ENCODE measurements at places on chromosomes 16 and 17.
A peak's percentile ranks its signal among the peaks of the same experiment; 100 is the strongest.

DNA sequence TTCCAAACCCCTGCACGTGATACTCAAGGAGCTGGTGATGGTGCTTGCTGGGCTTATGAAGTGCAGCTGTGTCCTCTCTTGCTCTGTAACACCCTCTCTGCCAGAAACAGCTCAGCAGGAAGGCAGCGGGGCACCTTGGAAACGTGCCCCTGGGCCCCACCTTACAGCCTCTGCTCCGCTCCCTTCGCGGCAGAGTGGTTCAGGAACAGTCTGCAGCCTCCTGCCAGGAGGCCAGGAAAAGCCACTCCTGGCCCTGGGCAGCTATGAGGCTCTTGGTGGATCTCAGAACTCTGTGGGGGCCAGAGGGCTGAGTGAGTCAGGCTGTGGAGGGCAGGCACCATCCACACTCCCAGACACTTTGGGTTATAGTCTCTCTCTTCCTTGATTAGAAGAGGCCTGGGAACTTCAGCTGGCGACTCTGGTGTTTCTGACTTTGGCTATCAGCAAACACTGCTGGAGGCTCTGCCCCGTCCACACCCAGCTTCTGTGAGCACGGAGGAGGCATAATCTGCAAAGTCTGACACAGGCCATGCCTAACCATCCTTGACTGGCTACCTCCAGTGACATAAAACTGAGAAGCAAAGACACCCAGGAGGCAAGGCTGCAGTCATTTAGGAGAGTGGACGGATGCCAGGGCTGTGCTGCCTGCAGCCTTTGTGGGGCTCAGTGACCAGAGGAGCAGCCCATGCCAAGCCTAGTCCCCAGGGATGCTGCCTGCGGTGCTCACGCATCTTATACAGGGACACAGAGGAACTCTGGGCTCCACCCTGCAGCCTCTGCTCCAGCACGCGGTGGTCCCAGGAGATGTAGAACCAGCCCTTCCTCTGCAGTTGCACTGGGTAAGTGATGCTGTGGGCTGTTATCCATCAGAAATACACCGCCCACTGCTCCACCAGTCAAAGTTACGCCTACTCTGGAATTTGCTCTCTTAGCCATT is 65.3 kb downstream of the METRNL start:
- no peak for DNase-seq

DNA sequence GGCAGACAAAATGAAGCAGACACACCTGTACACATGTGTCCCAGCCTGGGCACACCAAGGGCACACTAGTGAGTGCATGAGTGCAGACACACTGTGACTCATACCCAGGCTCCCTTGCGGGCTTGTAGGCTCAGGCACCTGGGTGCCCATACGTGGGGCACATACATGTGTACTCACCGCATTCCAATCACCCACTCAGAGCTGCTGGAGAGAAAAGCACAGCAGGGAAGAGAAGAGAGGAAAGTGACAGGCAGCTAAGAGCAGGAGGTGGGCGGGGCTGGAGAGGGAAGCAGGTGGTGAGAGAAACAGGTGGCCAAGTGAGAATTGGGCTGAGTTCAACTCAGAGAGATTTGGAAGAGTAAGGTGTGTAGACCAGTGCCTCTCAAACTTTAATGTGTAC is 54.0 kb downstream of the TMEM132E start:
- DNase-seq = no peak

DNA sequence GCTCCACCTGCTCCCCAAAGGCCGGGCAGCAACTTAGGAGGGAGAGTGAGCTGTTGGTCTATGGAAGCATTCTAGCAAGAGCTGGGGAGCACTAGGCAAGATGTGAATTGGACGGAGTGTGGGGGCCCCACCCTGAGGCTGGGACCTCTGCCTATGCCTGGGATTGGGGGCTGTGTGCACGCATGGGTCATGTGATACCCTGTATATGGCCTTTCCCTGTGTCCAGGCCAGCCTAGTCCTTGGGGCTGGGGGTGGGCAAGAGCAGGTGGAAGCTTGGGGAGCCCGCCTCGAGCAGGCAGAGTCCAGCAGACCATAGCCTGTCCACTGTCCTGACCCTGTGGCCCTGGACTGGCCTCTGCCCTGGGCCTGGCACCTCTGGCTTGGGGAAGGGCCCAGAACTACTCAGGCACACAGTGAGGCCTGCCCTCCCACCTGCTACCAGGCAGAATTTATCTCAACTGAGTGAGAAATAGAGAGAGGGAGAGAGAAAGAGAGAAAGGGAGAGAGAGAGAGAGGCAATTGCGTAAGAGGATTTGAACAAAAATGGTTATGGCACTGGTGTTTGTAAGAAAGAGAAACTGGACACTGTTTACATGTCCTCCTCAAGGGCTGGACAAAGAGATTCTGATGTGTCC is 19.1 kb downstream of the PDP2 start:
- no peak for DNase-seq

DNA sequence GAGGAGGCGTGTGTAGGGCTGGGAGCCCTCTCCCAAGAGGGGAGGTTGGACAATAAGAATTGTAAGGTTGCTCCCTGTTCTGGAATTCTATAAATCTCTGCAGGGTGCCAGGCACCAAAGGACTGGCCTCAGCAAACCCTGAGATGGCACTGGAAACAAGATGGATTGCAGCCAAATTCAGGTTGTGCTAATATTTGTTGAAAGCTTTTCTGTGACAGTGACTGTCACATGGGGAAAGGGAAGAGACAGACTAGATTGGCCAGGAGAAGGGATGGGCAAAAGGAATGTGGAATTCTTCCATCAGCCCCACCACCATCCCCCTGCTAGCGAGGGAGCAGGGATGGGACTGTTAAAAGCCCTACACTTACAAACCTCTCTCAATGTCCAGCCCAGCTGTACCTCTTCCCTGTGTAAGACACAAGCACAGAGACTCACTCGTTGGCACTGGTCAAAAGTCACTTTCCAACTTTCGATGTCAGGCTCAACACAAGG is 62.4 kb downstream of the SOX9 start:
- DNase-seq = no peak

DNA sequence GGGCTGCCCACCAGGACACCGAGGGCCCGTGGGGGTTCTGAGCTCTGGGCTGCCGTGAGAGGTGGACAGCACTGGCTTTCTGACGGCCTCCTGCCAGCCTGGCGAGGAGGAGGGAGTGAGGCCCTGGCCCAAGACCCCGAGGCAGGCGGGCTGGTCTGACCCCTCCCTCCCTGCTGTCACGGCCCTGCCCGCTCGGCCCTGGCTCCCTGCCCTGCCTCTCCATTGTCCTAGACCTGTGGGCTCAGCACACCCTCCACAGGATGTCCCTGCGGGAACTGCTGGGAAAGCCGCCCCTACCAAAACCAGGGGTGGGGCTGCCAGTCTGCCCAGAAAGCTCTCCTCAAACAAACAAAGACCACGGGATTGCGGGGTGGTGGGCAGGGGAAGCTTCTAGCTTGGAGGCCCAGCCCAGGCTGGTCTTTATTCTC is 20.7 kb downstream of the SPNS2 start:
- no peak for DNase-seq

DNA sequence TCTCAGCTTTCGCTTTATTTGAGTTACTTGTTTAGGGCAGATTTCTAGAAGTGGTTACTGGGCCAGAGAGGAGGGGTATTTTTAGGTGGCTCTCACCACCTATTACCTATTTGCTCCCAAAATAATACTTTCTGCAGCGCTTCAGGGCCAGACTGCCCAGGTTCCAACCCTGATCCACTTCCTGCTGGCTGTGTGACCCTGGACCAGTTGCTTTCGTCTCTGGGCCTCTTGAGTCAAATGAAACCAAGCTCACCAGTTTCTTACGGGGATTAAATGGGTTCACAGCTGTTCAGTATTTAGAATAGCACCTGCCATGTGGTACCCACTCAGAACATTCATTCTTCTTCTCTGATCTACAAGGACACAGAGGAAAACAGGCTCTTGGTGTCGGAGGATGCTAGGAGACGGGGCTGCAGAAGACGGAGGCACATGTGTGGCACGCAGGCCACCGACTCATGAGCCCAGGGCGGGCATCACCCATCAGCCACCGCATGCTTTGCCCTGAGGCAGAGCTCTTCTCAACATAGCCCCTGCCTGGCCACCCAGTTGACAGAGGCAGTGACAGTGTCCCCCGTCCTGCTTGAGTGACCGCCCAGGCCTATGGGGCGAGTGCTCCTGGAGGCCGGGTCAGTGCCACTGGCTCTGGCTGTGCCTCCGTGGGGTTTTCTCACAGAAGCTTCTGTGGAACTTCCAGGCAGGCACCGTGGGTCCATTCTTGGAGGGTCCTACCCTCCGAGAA is 149.0 kb upstream of the PLCG2 start:
- no peak for DNase-seq

GRCh38 chr16:60206516-60206915 is 1472.4 kb upstream of the GOT2 start:
- no peak for DNase-seq

DNA sequence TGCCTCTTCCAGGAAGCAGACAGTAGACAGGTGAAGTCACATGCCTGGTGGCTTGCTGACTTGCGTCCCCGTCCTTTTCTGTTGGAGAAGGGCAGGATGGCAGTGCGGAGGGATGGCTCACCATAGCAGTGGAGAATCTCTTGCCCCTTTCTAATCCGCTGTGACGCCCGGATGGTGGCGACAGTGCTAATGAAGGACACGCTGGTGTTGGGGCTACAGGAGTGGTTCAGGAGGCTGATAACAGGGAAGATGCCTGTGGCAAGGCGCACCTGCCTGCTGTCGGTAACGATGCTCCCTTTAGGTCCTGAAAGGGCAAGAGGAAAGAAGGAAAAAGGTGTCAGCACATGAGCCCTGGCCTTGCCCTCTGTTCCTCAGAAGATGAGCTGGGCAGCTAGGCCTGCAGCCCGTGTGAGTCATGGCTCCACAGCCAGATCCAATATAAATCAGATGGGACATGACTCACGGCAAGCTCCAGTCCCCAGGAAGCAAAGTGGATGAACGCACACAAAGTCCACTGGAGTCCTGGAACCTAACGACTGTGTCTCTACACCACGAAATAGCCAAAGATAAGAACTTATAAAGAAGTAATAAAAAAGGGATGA is 25.5 kb downstream of the SERPINF1 start:
- no peak for DNase-seq

DNA sequence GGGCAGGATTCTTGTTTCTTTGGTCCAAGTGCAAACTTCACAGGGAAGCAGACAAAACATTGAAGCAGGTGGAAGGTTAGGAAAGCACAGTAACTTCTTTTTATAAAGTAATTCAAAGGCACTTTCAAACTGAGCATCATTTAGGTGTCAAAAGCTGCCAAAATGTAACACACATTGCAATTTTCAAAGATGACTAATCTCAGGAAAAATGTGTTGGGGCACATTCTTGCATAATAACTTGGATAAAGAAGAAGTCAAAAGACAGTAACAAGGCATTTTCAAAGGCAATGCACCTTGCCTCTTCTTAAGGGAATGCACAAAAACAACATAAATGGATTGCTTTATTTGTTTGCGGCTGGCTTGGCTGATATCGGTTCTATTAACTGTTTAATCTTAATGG is 3.6 kb downstream of the KCNJ2 start:
- no peak for DNase-seq

DNA sequence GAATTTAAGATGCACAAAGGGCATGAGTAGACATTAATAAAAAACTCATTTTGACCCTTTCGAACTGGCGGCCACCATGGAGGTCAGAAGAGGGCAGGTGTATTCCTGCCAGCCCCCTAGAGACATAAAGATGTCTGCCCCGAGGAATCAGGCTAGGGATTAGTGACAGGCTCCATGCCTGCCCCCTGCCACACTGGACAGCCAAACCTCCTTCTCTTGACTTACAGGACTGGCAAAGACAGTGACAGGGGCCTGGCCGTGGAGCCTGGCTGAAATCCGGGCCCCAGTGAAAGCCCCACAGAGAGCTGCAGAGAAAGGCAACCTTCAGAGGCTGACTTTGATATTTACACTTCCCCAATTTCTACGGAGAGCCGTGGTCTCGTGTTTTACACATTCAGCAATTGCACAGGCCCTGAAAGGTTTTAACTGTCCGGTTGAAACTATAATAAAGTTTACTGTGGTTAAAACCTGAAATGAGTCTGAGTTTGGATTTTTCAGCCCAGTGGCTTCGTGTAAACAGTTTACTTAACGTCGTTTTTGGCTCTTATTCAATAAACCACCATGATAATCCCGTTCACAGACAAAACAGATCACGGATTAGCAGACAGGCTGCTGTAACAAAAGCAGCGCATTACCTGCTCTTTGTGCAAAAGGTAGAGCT is 243.9 kb upstream of the MYOCD start:
- no peak for DNase-seq

DNA sequence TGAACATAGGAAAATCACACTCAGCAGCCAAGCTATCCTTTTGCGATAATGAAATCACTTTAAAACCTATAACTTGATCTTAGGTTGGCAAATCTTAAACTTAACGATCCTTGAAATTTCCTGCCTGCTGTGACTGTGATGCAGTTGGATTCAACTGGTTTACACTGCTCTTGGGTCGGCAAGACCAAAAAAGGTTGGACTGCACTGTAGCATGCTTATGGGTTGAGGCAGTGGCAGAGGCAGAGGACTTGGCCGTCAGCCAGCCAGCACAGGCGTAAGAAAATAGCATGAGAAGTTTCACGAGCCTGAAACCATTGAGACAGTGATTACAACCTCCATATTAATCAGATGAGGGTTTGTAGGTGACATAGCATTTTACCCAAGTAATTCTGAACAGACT is 21.4 kb downstream of the WSB1 start:
- DNase-seq = no peak

GRCh38 chr16:75108792-75109731 is 7.5 kb downstream of the LDHD start:
- peak; percentile 54 for DNase-seq

DNA sequence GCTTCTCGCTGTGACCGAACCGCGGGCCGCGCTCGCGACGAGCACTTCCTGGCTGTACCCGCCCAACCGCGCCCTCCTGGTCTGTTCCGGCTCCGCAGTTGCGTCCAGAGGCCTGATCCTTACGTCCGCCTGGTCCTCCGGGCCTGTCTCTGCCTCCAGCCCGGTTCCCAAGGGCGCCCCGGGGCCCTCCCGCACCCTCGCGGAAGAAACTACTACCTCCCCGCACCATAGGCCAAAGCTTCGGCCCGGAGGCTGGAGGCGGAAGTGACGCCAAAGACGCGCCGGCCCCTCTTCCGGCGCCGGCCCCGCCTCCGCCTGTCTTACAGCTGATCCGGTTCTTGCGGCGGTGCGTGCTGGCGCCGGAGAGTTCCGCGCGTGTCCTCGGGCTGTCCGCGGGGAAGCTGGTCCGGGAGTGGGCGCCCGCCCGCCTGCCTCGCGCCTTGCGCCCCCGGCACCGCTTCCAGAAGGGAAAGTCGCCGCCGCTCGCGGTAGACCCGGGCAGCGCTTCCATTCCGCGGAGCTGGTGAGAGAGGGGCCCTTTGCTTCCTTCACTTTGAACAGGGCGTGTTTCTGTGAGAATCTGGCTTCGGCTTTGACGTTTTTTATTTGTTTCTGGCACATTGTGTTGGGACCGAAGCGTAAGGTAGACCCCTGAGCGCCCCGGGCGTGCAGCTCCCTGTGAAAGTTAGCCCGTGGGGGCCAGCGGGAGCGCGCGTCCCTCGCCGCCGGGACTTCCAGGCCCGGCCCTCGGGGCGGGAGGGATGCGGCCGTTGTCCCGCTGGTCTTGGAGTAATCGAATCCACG is at the start of gene ZNF778:
TSS of gene ZNF778 (plus strand) at position 316 of the 804 bp plus-strand sequence. CDS start 3,425 bp downstream, outside the sequence.
- peak; percentile 49 for DNase-seq

DNA sequence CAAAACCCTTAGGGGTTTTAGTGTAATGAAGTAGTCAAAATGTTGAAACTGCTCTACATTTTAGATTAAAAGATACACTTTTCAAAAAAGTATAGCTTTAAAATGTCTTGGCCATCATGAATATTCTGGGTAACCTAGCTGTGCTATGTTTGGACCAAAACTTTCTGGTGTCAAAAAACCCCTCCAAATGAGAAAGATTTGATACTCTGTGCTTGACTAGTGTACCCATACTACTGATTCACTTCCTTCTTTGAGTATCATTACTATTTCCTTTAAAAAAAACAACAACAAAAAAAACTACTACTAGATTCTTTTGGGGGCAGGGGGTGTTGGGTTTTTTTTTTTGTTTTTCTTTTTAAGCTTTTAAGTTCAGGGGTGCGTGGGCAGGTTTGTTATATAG is 37.3 kb downstream of the PTRH2 start:
- no peak for DNase-seq
